Testis (tissue), 5 donors: ENCODE measurements at places on chromosomes 7 and 10. TPM values are rescaled to one million over a fixed set of nuclear protein-coding genes. Genes with fewer than 3 reads are reported as not detected.
A peak's percentile ranks its signal among the peaks of the same experiment; 100 is the strongest.

- no peak for DNase-seq
Measured at GRCh38 chr7:101936223-101936610, 118.8 kb downstream of the CUX1 start.

TRIL gene
- 0.99 TPM for total RNA-seq

LZTS2 gene
- total RNA-seq, result 158 TPM

DNA sequence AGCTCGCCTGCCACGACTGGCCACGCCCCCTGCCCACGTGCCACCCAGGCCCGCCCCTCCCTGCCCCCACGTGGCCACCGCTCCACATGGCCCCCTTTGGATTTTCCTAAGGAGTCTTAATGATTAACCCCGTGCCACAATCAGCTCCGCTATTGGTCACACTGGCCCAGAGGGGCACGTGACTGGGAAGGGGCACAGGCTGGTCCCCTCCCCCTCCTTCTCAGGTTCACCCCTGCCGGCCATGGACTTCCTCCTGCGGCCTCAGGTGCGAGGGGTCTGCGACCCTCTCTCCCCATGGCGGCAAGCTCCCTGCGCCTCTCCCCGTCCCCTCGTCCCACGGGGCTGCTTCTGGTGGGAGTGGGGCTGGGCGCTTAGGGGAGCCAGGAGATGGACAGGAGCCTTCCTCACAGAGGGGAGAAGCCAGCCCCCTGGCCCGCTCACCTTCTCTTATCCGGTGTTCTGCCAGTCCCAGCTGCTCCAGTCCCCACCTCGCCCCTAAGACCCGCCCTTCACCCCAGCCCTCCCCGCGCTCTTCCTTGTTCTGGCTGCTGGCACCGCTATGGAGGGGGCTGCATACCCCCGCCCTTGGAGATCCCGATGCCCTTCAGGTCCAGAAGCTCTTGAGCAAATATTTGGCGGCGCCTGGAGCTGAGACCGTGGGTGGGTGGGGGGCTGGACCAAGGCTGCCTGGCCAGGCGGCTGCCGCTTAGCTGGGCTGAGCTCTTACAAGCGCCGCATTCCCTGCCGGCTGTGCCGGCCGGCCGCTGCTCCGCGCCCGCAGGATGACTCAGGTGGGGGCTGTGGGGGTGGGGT lies 3.2 kb downstream of the SLC4A2 start:
- DNase-seq, result peak; percentile 77

AASS gene
- 29.3 TPM for total RNA-seq

DNA sequence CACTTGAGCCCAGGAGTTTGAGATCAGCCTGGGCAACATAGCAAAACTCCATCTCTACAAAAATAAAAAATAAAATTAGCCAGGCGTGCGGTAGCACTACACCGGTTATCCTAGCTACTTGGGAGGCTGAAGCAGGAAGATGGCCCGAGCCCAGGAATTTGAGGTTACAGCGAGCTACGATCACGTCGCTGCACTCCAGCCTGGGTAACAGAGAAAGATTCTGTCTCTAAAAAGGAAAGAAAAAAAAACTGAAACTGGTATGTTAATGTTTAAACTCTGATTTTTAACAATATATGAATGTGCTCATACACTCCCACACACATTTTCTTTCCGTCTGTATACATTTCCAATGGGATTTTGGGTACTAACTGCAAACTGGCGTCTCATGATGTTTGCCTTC lies 140.6 kb upstream of the KMT2E start:
- DNase-seq, result no peak

GRCh38 chr10:113666682-113667252 lies 2.9 kb upstream of the NRAP start:
- no peak for DNase-seq

DNA sequence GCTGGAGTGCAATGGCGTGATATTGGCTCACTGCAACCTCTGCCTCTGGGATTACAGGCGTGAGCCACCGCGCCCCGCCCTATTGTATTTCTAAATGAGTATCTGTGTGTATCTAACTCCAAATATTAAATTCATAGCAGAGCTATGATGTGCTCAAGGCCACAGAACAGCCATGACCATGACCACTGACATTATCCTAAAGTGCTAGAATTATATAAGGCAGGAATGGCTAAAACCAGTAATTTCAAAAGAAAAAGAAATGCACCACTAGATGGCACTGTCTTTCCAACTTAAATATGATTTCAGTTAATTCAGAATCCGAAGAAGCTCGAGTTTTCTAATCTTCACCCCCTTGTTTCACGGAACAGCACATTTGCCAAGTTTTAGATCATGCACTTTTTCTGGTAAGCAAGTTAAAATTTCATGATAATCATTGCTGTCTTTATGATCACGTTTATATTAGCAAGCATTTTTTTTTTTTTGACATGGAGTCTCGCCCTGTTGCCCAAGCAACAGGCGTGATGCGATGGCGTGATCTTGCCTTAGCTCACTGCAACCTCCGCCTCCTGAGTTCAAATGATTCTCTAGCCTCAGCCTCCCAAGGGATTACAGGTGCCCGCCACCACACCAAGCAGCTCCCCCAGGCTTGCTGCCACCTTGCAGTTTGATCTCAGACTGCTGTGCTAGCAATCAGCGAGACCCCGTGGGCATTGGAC lies 65.3 kb downstream of the OR13A1 start:
- no peak for DNase-seq

GRCh38 chr7:69568266-69568665 lies 30.0 kb upstream of the AUTS2 start:
- no peak for DNase-seq

NPY gene
- total RNA-seq, result not detected

DNA sequence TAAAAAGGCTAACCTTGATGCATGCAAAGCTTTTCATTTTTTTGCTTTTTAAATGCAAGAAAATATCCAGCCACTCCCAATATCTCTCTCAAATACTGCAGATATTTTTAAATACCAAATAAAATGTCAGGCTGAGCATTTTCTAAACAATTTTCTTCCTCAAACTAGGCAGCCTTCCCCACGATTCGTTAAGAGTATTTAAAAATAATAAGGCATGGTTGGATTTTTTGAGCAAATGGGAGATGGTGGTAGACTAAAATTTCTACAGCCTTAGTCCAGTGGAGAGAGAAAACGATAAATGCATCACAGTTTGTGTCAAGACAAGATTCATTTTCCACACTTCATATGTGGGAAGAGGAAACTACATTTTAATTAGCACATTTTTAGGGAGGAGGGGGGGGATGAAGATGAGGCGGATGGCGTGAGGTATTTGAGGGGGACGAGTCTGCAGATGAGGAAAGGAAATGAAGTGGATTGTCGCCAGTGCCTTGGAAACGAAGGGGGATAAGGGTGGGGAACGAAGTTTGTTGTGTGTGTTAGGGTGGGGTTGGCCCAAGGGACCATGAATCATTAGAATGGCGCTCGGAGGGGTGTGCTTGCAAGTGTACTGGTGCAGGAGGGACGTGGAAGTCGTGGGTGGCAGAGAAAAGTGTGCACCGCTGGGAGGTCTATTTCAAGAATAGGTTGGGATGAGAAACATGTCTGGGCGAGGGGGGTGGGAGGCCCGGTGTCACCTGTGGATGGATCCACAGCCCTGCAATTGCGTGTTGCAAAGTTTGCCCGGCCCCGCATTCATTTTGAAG lies 1.2 kb upstream of the ADD3 start:
- peak; percentile 65 for DNase-seq

- no peak for DNase-seq
Measured at GRCh38 chr10:121526135-121526790, 72.0 kb downstream of the FGFR2 start.

NPY4R gene
- not detected for total RNA-seq

GRCh38 chr7:154863766-154864522 lies 139.0 kb downstream of the PAXIP1 start:
- no peak for DNase-seq

- DNase-seq, result no peak
Measured at GRCh38 chr10:2351566-2351965, 614.2 kb upstream of the ADARB2 start.

GRCh38 chr10:43622038-43622437 lies 15.8 kb downstream of the ZNF485 start:
- no peak for DNase-seq

DNA sequence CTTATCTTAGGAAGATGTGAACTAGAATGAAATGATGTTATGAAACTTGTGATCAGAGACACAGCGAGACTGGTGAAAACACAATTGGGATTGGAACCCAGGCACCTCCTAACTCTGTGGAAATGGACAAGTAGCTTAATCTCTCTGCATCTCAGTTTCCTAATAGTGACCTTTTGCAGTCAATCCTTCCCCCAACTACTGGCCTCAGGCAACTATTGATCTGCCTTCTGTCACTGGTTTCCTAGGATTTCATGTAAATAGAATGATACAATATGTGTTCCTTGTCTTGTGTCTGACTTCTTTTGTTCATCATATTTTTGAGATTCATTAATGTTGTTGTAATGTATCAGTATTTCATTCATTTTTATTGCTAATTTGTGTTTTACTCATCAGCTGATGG lies 341.7 kb downstream of the REEP3 start:
- DNase-seq, result no peak

KCNIP2 gene
- 6.8 TPM for total RNA-seq

SH2B2 gene
- 22.8 TPM for total RNA-seq

DNA sequence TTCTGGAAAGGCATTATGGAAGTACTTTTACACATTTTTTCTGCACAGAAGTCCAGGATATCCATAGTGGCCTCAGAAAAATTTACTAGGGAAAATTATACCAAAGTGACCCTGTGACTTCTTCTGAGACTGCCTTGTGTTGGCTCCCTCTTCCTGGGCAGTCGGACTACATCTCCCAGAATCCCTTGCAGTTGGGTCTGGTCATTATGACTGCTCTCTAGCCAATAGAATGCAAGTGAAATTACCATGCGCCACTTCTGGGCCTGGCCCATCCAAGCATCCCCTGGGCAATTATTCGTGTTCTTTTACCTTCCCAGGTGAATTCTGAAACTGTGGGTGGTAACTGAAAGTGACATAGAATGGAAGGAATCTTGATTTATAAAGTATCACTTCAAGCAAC lies 430.9 kb downstream of the ACTR3B start:
- peak; percentile 74 for DNase-seq

DNA sequence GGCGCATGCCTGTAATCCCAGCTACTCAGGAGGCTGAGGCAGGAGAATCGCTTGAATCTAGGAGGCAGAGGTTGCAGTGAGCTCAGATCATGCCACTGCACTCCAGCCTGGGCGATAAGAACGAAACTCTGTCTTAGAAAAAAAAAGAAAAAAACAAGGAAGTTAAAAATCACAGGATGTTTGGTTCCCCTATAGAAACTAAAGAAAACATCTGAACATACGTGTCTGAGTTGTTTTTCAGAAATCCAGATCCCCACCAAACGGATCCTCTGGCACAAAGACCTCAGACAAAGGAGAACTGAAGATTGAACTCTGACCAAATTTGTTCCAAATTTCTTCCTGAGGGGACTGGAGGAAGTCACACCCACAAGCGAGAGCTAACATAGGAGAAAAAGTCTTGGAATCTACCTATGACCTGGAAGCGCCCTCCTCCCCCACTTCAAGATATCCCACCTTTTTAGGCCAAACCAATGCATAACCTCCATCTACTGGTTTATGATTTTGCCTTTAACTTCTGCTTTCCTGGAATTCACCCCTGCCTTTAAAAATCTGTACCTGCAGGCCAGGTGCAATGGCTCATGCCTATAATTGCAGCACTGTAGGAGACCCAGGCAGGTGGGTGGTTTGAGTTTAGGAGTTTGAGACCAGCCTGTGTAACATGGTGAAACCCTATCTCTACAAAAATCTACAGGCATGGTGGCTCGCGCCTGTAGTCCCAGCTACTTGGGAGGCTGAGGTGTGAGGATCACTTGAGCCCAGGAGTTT lies 19.7 kb upstream of the SIRT1 start:
- DNase-seq, result no peak
